ENCODE measurements at places on chromosomes 11 and 22.

DNA sequence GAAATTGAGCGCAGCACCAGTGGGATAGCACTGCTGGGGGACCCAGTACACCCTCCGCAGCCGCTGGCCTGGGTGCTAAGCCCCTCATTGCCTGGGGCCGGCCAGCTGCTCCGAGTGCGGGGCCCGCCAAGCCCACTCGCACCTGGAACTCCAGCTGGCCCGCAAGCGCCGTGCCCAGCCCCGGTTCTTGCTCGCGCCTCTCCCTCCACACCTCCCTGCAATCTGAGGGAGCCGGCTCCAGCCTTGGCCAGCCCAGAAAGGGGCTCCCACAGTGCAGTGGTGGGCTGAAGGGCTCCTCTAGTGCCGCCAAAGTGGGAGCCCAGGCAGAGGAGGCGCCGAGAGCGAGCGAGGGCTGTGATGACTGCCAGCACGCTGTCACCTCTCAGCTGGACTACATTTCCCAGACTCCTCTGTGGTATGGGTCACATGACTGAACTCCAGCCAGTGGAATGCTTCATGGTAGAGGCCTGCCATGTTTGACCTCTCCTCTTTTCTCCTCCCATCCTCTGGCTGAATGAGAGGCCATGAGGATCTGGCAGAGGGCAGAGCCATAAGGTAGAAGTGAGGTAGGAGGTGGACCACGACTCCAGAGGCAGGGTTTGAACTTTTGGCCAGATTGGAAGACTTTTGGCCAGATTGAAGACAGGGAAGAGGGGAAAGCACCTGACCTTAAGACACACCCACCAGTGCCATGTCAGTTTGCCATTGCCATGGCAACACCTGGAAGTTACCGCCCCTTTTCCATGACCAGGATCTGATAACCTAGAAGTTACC lies 6.2 kb downstream of the MRGPRD start:
- DNase-seq, result no peak

GRCh38 chr11:122059565-122059964 lies 56.5 kb downstream of the BLID start:
- no peak for DNase-seq

DNA sequence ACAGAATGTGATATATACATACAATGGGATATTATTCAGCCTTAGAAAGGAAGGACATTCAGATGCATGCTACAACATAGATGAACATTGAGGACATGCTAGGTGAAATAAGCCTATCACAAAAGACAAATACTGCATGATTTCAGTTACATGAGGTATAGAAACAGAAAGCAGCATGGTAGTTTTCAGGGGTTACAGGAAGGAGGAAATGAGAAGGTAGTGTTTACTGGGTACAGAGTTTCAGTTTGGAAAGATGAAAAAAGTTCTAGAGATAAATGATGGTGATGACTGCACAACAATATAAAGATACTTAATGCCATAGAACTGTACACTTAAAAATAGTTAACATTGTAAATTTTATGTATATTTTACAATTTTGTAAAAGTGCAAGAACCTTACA lies 266.7 kb upstream of the C11orf87 start:
- DNase-seq, result no peak

DNA sequence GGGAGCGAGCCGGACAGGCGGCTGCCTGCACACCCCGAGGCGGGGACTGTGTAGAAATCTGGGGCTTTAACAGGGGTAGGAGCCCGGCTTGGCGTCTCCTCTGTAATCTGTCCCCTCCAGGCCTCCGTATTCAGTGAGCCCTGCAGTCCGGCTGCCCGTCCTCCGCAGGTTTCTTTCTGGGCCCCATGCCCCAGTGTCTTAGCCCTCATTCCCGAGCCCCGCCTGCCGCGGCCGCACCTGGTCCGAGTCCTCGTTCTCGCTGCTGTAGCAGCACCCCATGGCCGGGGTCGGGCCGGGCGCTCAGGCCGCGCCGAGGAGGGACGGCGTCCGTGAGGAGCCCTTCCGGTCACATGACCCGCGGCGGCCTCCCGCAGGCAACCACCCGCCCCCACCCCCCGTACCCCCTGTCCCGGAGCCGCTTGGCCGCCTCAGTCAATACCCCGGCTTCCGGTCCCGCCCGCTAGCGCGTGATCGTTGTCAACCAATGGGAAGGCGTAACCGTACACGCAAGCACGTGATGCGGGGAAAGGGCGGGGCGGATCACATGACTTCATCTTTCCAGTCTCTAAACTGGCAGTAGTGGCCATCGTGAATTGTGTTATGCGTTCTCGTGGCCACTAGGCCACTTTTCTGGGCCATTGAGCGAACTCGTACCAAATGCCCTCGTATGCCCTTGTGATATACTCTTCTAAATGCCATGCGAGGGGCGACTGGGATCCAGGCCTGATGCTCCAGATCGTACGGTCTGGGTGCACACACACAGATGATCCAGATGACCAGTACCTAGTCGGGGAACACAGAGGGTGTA lies at the start of gene LAMTOR1:
LAMTOR1 (minus strand) TSS at position 352 of the 808 bp plus-strand sequence; CDS start at position 279, 73 bp downstream.
- DNase-seq, result peak; percentile 96

- DNase-seq, result no peak
These were observed 68.9 kb upstream of the RTL6 start for GRCh38 chr22:44566911-44567310.

- no peak for DNase-seq
These were observed 14.3 kb downstream of the MYO7A start for GRCh38 chr11:77142091-77142975.

DNA sequence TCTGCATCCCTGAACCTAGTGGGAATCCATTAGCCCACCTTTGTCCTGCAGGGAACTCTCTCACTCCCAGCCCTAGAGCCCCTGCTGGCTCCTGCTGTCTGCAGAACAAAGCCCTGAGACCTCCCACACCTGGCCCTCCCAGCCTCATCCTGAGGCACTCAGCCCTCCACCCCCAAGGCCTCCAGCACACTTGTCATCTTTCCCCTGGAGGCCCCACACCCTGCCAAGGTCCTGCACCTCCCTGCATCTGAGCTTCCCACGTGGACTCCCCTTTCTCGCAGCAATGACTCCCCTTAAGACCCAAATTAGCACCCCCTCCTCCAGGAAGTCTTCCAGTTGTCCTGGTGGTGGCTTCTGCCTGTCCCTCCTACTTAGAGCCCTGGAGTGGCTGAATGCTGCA lies 42.3 kb upstream of the LINC01488 start:
- DNase-seq, result no peak

DNA sequence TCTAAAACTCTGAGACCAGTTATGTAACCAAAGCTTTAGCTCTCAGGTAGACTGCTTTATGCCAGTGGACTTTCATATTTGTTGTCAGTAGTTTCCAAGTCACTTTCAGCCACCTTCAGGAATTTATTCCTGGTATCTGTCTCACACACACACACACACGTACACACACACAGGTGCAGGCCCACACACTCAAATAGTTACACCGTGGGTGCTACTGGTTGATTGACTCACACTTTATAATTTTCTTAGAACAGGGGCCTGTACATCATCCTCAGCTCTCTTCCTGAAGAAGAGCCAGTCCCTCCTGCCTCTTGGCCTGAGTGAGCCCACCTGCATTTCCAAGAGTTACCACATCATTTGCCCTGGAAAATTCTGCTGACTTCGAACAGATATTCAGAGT lies 555.2 kb downstream of the SOX6 start:
- no peak for DNase-seq

- DNase-seq, result no peak
These were observed 28.8 kb upstream of the P2RY2 start for GRCh38 chr11:73189315-73189714.

GRCh38 chr11:34427186-34427805 lies 11.4 kb upstream of the CAT start:
- no peak for DNase-seq

DNA sequence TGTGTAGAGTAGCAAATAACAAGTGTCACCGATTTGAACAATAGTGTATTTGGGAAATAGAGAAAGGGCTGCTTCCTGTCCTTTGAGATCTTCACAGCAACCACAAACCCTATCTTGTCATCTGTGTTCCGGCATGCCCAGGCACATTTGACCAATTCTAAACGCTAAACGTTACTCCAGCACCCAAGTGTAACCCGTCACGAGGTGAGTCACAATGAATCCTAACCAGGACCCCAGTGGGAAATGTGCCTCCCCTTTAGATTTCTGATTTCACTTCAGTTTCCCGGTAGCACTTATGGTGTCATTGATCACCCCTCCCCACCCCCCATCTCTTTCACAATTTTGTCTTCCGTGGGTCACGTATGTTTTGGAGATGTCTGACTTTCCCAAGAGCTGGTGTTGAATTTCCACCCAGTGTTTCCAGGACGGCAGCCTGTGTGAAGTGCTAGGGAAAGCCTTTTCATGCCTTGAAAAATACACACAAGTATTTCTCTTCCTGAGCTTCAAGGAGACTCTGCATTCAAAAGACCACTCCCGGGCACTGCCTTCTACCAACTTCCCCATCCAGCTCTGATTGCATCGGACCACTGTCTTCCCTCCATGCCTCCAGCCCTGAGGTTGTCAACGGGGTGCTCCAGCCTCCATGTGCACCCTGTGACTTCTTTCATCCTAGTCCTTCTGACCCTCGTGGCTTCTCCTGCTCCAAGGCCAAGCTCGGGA lies 10.5 kb upstream of the C11orf24 start:
- DNase-seq, result no peak

- DNase-seq, result no peak
These were observed 64.3 kb upstream of the PPARA start for GRCh38 chr22:46085828-46086576.

DNA sequence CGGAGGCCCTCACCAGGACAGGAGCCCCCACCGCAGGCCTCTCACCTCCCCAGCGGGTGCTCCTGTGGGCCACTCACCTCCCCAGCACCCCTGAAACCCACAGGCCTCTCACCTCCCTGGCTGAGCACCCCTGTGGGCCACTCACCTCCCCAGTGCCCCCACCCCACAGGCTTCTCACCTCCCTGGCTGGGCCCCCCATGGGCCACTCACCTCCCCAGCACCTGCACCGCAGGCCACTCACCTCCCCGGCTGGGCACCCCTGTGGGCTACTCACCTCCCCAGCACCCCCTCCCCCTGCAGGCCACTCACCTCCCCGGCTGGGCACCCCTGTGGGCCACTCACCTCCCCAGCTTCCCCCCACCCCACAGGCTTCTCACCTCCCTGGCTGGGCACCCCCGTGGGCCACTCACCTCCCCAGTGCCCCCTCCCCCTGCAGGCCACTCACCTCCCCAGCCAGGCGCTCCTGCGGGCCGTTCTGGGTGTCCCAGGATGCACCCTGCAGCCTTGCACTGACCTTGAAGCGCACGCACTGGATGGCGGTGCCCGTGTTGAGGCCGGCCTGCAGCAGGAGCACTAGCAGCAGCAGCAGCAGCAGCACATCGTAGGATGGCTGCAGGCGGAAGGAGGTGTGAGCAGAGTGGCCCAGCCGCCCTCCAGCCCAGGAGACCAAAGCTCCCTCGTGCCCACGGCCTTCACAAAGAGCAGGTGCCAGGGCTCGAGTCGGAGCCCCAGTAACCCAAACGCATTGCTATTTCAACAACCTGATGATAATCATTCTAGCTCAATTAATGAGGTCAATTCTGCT lies 5.7 kb upstream of the TTLL8 start:
- no peak for DNase-seq

- DNase-seq, result peak; percentile 43
These were observed 394 bp downstream of the KIAA1671 start for GRCh38 chr22:24952837-24953383.

DNA sequence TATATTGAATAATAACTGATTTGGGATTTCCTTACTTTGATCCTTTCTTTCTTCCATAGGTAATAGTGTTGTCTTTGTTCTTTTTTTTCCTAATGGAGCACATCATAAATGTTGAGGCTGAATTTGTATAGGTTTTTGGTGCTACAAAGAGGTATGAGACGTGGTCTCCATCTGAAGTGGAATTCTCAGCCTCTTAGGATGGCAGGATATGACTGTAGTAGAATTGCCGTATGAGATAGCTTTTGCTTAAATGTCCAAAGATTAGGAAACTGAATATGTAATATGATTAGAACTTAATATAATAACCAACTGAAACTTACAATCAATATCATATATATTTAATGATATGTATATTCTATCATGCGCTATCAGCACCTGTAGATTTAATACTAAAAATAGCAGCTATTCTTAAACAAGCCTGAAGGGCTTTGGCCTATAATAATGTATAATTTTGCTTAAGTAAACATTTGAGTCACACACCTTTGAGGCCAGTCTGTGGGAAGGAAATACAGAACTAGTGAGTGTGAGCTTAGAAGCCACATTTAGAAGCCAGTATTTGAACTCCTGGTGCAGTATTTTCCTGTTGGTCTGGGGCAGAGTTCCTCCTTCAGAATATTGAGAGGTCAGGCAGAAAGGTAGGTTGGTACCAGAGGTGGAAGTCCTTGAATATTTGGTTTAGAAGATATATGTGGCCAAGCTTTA lies 62.6 kb downstream of the SWAP70 start:
- no peak for DNase-seq

DNA sequence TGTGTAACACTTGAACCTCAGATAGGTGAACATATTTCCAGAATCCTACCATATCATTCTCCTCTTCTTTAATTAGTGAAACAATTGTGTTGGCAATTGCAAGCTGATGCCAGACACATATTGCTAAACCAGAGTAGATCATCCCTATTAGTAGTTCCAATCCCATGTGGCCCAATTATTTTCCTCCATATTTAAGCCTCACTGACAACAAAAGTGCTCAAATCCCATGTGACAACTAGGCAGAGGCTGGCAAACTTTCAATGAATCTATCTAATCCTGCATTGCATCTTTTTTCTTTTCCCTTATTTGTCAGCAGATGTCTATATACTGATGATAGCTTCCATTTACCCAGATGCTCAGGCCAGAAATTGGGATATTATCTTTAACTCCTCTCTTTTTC lies 90.4 kb downstream of the GRIA4 start:
- no peak for DNase-seq

DNA sequence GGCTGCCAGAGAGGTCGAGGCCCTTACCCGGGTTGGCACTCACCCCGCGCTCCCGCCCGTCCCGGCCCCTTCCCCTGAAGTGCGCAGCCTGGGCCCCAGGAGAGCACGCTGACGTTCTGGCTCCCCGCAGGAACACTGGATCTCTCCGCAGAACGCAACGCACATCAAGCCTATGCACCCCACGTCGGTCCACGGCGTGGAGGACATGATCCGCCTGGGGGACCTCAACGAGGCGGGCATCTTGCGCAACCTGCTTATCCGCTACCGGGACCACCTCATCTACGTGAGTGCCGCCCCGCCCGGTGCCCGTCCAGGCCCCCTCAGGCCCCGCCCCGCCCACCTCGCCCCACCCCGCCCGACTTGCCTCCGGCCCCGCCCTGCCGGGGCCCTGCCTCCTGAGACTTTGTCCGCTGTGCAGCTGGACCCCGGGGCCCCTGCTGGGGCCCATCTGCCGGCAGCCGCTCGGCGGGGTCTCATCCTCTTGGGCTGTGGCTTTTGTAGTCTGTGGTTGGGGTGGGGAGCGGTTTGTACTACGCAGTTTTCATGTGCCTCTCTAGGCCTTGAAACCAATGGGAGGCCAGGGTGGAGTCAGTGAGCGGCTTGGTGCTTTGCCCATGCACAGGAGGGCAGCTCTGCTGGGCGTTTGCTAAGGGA lies 19.7 kb downstream of the MYO7A start:
- no peak for DNase-seq
